ENCODE measurements at places on chromosomes 7 and 10.

DNA sequence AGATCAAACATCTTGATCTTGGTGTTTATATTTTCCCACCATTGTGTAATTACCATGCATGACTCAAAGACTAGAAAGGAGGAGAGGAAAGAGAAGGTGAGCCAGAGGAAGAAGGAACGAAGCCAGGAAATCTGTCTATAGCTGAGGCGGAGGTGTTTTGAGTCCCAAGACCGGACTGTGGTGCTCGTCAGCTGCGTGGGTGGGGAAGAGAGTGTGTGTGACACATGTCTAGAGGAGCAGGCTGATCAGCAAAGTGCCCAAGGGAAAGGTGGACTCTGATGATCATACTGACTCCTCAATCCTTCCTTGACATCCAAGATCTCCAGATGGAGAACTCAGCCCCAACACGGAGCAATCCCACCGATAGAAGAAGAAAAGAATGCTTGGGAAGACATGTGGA lies 189.5 kb upstream of the MINDY3 start:
- no peak for DNase-seq

GRCh38 chr7:85509476-85509875 lies 322.6 kb upstream of the SEMA3D start:
- no peak for DNase-seq

DNA sequence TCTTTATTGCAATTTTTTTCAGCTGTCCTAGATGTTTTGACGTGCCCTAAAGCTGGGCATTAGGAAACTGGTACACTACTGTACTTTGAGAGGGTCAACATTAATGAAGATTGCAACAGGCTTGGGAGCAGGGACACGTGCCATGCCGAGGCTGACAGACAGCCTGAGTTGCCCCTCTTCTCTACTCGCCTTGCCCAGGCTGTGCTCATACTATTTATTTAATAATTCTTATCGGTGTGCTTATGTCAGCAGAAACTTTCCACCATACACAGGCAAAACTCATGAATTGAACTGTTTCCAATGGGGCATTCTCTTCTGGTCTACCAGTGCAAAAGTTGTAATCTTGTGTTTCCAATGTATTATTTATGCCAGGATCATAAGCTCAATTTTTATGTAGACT lies 24.4 kb downstream of the C7orf57 start:
- DNase-seq = no peak

DNA sequence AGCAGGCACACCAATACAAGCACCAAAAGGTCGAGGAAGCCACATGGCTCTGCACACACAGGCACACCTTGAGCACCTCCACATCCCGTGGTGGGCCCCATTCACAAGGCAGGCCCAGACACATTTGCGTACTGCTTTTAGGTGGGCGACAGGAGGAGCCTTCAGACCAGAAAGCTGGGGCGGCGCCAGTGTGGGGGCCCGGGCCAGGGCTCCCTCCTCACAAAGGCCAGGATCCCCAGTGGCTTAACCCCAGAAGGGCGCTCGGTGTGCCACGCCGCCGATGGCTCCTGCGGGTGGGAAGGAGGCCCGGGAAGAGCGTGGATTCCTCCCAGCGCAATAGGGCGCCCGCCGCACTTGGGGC lies 2.8 kb upstream of the SMARCD3 start:
- DNase-seq = no peak

DNA sequence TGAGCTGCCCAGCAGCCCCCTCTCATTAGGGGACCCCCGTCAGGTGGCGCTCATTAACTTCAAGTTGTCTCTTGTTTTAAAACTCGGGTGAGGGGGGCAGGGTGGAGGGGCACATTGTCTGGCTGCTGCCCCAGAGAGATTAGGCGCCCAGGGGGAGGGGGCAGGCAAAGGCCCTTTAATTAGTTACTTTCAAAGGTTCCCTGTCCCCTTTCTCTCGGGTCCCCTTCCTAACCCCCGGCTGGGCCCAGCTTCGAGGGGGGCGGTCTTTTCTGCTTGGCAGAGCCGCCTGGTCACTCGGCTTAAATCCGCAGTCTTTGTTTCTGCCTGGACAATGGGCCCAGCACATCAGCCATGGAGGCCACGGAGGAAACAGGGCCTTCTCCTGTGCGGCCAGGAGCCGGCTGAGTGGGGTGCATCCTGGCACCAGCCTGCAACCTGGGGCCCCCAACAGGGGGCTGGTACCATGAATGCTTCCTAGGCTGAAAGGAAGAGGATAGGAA lies 38.9 kb upstream of the SLF2 start:
- DNase-seq = no peak

GRCh38 chr10:19944911-19945663 lies 128.9 kb downstream of the PLXDC2 start:
- DNase-seq = no peak

DNA sequence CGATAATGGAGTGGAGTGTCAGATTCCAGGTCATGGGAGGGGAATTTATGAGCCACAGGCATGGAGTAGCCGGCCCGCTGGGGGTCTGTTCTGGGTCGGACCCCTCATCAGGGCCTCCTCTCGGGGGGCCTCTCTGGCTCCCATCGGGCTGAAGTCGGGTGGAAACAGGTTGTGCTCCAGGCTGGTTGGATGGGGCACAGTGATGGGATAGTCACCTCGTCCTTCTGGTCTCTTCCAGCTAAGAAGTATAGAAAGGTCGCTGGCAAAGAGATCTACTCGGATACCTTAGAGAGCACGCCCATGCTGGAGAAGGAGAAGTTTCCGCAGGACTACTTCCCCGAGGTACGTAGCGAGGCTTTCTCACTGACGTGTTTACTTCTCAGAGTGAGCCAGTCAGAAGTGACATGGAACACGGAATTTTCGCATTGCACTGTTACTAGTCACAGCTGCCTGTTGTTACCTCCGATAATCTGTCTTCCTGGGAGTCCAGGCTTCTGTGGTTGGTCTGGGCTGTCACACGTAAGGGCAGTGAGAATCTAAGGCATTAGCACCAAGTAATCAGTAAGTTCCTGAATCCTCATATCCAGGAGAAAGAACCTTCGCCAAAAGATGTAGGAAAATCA lies 88.3 kb downstream of the NKX6-2 start:
- no peak for DNase-seq

GRCh38 chr10:132988988-132989387 lies 46.6 kb upstream of the CFAP46 start:
- no peak for DNase-seq

DNA sequence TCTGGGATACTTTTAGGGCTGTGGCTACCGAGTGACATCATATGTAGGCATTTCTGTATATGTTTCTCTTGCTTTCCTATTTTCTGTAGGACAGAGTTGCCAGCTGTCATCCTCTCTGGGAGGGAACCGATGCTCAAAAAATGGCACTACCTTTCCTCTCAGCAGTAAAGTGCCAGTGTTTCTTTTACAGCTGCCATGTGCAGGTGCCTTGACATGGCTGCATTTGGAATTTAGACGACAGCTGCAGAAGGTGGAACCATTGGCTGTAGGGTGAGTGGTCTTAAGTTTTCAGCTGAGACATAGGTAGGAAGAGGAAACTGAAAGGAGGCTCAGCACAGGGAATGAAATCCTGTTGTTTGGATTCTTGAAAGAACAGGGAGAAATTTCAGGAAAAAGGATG lies 20.2 kb upstream of the RPA3 start:
- no peak for DNase-seq

DNA sequence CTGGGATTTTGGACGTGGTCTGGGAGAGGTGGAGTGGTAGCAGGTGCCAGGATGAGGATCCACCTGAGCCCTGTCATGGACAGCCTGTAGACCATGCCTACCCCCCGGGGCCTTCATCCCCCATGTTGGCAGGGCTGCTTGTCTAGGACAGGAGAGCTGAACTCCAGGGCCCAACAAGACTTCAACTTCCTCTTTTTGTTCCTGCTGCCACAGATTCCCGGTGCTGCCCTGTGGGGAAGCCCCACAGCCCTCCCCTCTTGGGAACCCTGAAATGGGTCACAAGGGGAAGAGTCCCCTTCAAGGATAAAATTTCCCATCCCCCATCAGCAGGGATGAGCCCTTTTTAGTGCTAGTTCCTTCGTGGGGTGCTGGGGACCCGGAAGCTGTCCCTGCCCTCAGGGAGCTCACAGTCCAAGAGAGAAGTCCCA lies 1.3 kb upstream of the CUEDC2 start:
- DNase-seq = no peak

Measured in activated CD4-positive, alpha-beta T cell treated with anti-CD3 and anti-CD28 coated beads, Interleukin-2, amount 50 U/mL, for 48 hours (primary cell).